ENCODE measurements at places on chromosomes 4 and X.

DNA sequence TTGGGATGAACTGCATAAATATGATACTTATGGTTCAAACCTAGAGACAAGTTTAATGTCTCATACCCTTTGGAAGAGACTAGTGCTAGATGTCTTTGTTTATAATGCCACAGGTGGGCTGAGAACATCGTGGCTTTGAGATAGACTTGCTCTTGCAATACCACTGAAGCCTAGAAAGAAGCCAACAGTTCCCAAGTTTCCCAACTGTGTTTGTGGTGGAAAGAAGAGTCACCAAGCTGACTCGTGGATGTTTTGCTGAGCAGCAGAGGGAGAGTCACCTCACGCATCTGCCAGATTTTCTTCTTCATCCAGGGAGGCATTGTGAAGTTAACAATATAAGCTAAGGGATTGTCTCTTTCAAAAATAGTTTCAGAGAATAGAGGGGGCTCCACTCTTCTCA lies 1076.2 kb downstream of the C4orf33 start:
- DNase-seq: no peak

GRCh38 chr4:88341227-88342192 lies 37.1 kb upstream of the HERC6 start:
- no peak for DNase-seq

- DNase-seq: no peak
These were observed 107.6 kb upstream of the SMIM10 start for GRCh38 chrX:134883137-134883700.

DNA sequence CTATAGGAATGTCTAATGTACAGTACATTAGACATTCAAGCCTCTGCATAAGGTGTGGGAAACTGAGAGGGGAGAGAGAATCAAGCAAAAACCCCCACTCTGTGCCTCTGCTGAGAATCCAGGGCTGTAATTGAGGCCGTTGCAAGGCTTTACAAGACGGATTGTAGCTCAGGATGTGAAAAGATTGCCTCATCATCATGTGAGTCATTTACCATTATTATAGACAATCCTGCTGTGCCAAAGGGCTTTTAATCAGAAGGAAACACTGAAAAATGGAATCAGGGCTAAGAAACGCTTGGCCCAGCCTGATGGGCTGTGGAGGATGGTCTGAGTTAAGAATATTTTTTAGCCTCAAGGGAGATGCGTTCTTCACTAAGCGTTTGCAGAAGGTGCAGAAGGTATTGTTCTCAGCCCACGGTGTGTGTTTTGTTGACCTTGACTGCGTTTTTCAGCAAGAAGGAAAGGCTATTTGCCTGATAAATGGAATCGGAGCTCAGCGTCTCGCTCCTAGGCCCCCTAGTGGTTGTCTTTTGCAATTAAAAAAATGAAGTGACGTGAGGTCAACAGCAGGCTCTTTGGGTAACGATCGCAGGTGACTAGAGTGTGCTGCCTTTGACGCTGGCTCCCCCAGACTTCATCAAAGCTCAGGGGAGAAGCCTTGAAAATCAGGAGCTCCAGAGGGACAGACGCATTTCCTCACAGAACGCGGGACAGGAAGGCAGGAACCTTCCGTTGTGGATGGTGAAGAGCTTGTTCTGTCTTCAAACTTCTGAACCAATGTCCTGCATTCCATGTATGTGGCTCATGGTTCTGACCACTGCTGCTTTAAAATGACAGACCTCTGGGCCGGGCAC lies 18.1 kb upstream of the CHRNA9 start:
- DNase-seq: peak; percentile 49

- DNase-seq: no peak
These were observed 93.0 kb downstream of the ZXDA start for GRCh38 chrX:57817302-57817701.

- DNase-seq: no peak
These were observed 58.9 kb downstream of the TLR10 start for GRCh38 chr4:38723726-38724474.

DNA sequence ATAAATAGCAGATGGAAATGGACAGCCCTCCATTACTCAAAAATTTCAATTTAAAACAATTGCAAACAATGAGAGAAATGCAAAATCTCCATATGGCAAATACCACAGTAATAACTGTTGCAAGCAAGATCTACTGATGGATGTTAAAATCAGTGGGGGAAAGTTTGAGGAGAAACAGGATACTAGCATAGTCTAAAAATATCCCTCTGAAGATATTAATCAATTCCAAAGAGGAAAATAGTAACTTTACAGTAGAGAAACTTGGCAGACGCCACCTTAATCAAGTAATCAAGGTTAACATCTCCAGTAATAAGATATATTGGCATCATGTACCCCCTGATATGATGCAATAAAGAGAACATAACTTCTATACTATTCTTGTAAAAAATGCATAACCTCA lies 344.8 kb downstream of the ZNF674 start:
- DNase-seq: no peak

GRCh38 chr4:109126856-109127255 lies 175.6 kb downstream of the COL25A1 start:
- no peak for DNase-seq

GRCh38 chr4:40238008-40238699 lies 41.3 kb downstream of the RHOH start:
- no peak for DNase-seq

GRCh38 chr4:154960476-154960875 lies 179.4 kb downstream of the RBM46 start:
- DNase-seq: no peak

GRCh38 chrX:130082244-130083106 lies 27.8 kb downstream of the ELF4 start:
- peak; percentile 71 for DNase-seq

GRCh38 chr4:44646151-44646550 lies 5.3 kb downstream of the YIPF7 start:
- DNase-seq: no peak

DNA sequence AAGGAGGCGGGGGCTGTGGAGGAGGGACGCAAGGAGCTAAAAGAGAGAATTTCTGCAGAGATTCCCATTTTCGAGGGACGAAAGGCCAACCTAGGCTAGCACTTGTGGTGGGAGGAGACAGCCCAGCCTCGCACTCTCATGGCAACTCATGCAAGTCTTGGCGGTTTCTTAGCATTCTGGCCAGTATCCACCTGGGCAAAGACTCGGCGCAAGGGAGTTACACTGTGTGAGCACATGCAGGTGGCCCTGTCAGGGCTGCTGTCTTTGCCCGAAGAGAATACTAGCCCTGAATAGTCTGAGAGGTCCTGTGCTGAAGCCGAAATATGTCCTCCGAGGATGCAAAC lies 15.5 kb downstream of the MCF2 start:
- DNase-seq: no peak

GRCh38 chr4:142886566-142886965 lies 40.5 kb upstream of the INPP4B start:
- DNase-seq: no peak

Measured in stimulated activated CD4-positive, alpha-beta T cell treated with anti-CD3 and anti-CD28 coated beads, Interleukin-15, amount 100 ng/mL, for 48 hours (primary cell).